ENCODE measurements at places on chromosomes 3 and 15.

GRCh38 chr3:174444391-174444790 lies 414.7 kb upstream of the NAALADL2 start:
- no peak for DNase-seq

DNA sequence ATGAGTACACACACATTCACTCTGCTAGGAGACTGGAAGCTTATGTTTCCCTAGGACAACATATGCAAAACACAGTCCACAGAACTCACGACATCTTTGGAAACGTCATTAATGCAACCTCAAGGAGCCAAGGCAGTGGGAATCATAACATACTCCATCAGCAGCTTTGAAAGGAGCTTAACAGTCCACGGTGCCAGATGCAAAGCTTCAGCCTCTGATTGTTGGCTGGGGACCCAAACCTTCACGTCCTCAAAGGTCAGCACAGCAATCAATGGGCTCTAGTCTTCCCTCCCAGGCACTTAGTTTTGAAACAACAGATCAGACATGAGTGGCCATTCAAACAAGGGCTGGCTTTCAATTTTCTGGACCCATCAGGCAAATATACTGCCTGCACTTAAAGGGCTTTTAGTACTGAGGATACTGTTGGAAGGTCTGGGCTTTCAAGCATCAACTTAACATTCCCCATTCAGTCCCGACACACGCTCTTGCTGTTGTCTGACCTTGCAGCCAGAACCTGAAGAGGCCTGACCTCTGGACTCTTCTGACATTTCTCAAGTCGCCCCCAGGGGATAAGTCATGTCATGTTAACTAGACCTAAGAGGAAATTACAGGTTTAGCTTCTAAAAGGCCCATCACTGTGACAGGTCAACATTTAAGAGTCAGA lies 223.0 kb downstream of the PDZRN3 start:
- no peak for DNase-seq

DNA sequence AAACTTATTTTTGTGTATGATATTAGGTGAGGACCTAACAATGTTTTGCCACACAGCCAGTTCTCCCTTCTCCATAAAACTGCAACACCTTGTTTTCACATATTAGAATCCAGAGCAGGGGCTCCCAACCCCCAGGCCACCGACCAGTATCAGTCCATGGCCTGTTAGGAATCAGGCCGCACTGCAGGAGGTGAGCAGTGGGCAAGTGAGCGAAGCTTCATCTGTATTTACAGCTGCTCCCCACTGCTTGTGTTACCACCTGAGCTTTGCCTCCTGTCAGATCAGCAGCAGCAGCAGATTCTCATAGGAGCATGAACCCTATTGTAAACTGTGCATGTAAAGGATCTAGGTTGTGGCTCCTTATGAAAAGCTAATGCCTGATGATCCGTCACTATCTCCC lies 185.9 kb upstream of the NSMCE3 start:
- DNase-seq: no peak

DNA sequence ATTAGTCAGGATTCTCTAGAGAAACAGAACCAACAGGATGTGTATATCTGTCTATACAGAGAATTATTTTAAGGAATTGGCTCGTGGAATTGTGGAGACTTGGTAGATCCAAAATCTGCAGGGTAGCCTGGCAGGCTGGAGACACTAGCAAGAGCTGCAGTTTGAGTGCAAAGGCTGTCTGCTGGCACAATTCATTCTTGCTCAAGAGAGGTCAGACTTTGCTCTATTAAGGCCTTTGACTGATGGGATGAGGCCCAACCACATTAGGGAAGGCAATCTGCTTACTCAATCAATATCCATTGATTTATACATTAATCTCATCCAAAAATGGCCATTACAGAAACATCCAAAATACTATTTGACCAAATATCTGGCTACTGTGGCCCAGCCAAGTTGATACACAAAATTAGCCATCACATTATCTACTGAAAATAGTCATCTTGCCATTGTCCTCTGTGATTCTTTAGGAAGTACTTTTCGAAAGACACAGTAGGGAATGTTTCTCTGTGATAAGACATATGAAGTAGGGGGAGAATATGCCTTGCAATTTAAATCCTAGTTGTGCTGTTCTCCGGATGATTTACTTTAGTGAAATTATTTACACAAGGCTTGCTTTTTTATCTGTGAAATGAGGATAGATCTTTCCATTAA lies 873.8 kb downstream of the ROBO2 start:
- no peak for DNase-seq

Data from CD4-positive, alpha-beta T cell treated with Interleukin-6 at 100 ng/mL for 8 hours (primary cell).